ENCODE measurements at places on chromosomes 2 and 18.

DNA sequence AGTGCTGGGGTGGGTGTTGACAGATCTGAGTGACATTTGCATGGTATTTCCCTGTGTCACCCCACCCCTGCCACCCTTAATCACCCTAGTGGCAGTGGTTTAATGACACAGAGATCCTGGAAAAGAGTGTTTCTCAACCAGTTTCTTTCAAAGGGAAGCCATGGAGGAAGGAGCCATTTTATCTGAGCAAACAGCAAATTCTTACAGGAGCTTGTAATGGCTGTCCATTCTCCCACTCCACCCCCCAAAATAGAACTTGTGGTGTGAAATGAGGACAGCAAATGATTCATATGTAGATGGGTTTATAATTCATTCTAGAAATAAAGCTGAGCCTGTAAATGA is 51.5 kb downstream of the CDC42EP3 start:
- DNase-seq = no peak

DNA sequence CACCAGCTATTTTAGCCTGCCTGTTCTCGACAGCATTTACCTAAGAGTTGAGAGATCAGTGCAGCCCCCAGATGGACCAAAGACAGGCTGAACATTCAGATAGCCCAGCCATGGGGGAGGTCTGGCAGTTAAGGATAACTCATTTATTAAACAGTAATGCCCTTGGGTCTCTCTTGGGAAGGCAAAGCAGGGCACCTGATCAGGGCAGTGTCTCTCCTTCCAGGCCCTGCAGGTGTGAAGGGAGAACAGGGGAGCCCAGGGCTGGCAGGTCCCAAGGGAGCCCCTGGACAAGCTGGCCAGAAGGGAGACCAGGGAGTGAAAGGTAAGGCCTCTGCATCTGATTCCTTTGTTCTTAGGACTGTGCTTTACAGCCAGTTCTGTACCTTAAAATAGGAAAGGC is 49.6 kb downstream of the MARCO start:
- DNase-seq = no peak

DNA sequence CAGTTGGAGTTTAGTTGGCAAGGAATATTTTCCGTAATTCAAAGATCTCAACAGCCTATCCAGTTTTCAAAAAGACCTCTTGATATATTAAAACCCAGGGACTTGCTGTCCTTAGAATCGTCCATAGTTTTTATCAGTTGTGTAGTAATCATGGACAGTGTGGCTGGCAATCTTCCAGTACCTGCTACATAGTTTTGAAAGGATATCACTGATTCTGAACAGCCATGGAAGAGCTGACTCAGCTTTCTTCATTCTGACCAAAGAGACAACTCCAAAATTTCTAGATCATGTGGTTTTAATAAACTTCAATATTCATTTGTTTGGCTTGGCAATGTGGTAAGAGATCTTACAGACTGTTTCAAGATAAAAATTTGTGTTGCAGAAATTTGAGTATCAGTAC is 616.7 kb downstream of the TDRD15 start:
- no peak for DNase-seq

DNA sequence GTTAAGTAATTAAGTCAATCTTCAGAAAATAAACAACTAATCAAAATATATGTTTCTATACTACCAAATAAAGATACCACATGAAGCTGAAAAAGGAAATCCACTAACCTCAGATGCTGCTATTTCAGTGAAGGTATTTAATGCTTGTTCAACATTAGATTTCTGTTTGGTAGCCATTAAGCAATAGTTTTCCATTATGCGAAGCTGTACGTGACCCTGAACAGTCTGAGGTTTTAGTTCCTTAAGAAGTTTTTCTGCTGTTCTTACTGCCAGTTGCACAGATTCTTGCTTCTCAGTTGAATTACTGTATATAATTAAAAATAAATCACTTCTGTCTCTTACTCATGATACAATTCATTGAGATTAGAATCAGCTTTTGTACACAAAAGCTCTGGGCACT is 65.4 kb downstream of the TTC21B start:
- DNase-seq = no peak

GRCh38 chr2:45339253-45339652 is 271.8 kb downstream of the SRBD1 start:
- no peak for DNase-seq

DNA sequence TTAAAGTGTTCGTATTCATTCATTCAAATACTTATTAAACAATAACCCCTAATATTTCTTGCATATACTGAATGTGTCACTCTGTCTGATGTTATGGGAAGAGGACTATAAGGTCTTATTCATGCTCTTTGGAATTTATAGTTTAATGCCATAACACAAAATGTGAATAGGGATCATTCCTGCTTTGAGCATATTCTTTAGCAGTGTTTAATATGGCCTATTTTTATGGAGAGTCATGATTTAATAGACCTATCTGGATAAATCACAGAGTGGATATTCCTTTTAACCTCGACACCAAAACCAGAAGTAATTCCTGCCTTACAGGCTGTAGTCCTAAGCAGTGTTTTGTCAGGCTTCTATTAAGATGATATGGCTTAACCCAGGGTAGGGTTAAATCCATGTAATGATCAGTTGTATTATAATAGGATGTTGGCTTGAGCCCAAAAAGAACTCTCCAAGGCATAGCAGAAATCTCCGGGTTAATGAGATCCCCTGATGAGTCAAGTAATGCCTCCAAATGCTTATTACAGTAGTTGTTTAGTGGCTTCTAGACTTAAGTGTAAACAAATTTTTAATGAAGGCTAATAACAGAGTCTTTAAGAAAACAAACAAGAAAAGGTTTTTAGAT is 54.3 kb downstream of the GULP1 start:
- DNase-seq = no peak

DNA sequence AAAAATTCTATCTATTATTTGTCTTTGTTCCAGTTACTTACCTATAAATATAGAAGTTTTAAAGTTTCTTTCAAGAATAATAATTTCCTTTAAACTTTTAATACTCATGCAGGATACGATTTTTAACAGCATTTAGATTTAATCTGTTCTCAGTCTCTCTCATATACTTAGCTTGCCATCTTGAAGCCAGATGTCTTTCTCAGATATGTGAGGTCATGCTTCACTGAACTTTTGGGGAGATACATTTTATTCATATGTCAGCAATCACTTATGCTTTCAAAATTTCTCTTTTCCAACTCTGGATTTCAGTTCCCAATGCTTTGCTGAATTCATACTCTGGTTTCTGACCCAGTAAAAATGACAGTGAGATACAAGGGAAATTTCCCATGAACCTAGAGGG is 66.5 kb upstream of the CCDC178 start:
- DNase-seq = no peak

GRCh38 chr2:173353556-173353955 is 1.1 kb upstream of the CDCA7 start:
- DNase-seq = no peak

- DNase-seq = no peak
These were observed 151.1 kb upstream of the MSH6 start for GRCh38 chr2:47631792-47632398.

- no peak for DNase-seq
These were observed 156.7 kb upstream of the TFPI start for GRCh38 chr2:187710791-187711521.

DNA sequence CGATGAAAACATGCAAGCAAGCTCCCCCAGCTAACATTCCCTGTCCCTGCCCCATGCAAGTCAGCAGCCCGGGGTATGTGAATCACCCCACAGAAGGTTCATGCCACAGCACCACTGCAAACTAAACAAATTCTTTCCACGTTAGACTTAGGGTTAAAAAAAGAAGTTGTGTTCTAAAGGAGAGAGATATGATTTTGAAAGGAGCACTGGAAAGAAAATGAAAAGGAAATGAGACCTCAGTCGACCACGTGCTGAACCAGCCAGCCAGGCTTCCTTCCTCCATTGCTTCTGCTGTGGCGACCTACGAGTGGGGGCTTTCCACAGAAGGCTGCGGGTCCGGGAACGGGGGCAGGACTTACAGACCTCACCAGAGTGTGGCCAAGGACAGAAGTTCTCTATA is 52.0 kb downstream of the ARL4C start:
- DNase-seq = peak; percentile 45

GRCh38 chr2:71045865-71046548 is 22.4 kb upstream of the NAGK start:
- no peak for DNase-seq

All from T-helper 1 cell (primary cell).